ENCODE measurements at places on chromosomes 16 and 17.

GRCh38 chr17:42509841-42510240 is 26.2 kb upstream of the NAGLU start:
- DNase-seq: no peak

GRCh38 chr16:50697881-50698767 is 4.7 kb downstream of the NOD2 start:
- peak; percentile 18 for DNase-seq

- DNase-seq: no peak
These were observed 453.4 kb downstream of the KCNJ18 start for GRCh38 chr17:22145605-22146178.

DNA sequence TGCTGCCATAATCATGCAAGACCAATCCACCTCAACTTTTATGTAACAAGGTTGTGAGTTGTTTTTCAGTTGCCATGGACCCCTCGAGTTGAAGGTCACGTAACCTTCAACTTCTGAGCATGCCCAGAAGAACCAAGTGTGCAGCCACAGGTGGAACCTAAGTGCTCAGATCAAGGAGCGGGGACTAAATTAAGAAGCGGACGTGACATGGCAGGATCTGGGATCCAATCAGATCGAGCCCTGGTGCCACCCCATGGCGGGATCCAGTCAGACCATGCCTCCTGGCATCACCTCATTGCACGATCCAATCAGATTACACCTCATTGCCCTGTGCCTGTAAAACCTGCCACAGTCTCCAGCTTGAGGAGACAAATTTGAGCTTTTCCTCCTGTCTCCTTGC is 204.5 kb upstream of the CDH5 start:
- no peak for DNase-seq

DNA sequence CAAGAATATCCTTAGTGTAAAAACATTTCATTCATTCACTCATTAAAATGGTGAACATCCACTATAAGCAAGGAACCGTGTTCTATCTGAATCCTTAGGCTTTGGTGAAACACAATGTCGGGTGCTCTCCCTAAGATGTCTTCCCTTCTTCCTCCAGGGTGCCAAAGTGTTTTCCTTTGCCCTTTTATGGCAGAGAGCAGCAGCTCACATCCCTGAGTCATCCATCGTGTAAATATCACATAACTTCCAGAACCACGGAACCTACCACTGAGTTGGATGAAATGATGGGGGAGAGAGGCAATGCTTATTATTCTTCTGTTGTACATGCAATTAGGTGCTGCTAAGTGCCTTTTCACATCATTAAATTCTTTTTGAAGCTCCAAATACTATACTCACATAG is 50.2 kb downstream of the DNAH3 start:
- no peak for DNase-seq

GRCh38 chr17:61611323-61611722 is 20.3 kb upstream of the NACA2 start:
- no peak for DNase-seq

DNA sequence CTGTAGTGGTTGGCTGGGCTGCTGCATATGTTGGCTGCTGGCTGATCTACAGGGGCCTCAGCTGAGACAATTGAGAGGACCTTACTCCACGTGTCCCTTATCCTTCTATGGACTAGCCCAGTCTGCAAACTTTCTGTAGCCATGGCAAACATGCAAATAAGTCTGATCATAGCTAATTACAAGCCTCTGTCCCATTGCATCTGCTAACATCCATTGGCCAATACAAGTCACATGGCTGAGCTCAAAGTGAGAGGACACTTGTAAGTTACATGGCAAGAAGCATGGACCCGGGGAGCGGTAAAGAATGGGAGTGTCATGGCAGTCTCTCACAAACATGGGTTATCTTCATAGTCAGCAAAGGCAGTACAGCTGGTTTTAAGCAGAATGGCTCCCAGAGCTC is 11.6 kb upstream of the IL4R start:
- no peak for DNase-seq

DNA sequence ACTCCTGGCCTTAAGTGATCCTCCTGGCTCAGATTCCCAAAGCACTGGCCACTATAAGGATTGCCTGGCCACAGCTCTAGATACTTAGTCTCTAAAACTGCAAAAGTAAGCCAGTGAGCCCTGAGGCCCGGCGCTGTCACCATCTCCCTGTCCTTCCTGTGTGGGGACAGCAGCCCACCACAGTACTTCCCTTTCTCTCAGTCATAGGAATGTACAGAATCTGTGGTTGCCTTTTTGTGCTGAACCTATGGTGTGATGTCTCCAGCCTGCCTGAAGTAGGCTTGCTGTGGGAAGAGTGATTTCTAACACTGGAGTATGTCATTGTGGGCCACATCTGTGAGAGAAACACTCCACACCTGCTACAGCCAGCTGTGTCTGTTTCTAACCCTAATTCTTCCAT is 24.7 kb downstream of the NTAN1 start:
- DNase-seq: no peak

DNA sequence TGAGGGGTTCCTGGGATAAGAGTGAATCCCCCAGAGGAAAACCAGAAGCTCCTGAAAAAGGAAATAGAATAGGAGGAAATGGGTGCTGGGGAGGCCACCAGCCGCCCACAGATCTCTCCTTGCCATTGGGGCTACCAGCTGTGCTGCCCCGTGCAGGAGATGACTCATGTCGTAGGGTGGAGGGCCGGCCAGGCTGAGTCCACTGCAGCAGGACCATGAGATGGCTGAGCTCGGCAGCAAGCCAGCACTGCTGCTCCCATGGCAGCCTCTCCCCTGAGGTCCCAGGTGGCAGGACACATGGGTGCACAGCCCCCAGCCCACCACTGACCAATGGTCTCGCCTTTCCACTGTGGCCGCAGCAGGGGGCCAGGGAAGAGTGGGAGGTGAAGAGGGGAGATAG is 95.5 kb downstream of the GNAO1 start:
- DNase-seq: no peak

GRCh38 chr17:4721203-4722135 is 9.8 kb upstream of the MED11 start:
- DNase-seq: no peak

DNA sequence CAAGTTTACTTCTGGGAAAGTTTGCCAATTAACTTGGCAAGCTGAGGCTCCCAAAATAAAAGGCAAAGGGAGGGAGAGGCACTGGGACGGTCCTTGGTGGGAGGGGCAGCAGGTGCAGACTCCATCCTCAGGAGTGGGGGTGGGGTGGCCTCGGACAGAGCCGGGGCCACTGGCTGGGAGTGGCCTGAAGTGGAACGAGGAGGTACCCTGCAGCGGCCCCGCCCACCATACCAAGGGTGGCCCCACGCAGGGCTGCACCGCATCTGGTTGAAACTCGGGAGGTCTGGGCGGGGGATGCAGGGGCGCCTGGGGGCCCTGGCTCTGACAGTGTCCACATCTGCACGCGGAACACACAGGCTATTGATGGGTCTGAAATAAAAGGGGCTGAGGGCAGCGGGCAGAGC is 42.4 kb upstream of the SLC38A10 start:
- peak; percentile 90 for DNase-seq

GRCh38 chr16:63188086-63188771 is 1152.0 kb upstream of the CDH8 start:
- DNase-seq: no peak

DNA sequence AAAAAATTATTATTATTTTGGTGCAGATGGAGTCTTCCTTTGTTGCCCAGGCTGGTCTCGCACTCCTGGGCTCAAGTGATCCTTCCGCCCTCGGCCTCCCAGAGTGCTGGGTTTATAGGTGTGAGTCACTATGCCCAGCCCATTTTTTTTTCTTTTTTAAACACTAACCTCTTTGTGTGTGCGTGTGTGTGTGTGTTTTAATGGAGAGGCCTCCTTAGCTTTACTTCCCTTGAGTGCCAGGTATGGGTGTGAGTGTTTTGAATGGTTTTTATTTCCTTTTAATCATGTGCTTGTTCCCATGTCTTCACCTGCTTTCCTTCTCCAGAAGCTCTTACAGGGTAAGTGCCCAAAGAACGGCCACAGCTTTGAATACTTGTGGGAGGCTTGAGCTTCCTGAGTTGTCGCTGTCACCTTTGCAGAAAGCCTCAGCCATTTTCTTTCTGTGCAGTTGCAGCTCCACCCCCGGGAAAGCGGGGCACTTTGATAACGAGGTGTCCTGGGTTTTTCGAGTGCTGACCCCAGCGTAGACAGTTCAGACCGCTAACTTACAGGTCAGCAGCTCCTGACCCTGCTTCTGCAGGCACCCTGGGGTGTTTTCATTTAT is 22.6 kb downstream of the AKAP1 start:
- DNase-seq: no peak

DNA sequence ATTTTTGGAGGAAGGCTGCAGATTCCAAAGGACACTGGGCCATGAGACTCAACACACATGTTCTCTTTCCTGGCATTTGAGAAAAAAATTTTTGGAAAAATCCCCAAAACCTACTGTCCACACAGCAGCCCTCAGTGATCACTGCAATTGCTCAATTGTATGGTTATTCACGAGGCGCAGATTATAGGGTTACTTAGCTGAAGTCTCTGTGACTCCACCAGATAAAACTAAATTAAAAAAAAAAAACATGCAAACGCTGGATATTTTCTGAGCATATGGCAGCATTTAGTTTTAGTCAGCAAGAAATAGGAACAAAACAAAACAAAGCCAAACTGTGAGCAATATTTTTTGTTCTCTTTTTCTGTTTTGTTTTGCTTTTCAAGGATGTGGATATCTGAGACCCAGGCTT is 83.8 kb upstream of the FAM20A start:
- DNase-seq: no peak

DNA sequence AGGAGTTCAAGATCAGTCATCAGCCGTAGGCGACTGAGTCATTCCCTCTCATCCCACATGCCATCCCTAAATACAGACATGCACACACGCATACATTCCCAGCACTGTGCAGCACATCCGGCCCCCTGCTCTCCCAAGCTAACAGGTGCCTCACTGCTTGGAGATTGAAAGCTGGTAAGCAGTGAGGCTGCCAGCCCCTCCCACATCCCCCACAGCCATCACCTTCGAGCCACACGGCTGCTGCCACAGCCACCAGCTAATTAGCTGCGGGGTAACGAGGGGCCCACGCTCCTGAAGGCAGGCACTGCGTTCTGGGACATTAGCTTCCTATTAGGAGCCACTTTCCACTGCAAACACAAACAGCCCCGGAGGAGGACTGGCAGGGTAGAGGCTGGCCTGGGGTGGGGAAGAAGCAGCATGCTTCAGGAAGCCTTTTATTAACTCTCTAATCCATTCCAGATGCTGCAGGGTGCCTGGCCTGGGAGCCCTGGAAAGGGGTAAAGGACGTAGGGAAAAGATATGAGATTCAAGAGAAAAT is 179.6 kb downstream of the CCT6B start:
- DNase-seq: no peak

DNA sequence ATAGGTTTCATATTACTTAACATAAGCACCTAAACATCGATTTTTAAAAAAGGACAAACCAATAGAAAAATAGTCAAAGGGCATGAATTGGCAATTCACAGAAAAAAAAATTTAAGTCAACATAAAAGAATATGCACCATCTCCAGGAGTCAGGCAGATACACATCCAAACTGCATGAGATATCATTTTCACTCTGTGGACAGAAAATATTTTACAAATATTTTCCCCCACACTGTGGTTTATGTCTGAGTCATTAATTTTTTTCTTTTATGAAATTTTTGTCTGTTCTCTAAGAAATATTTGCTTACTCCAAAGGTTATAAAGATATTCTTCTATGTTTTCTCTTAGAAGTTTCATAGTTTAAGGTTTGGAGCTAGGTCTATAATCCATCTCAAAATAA is 74.4 kb upstream of the DNAH17 start:
- no peak for DNase-seq

DNA sequence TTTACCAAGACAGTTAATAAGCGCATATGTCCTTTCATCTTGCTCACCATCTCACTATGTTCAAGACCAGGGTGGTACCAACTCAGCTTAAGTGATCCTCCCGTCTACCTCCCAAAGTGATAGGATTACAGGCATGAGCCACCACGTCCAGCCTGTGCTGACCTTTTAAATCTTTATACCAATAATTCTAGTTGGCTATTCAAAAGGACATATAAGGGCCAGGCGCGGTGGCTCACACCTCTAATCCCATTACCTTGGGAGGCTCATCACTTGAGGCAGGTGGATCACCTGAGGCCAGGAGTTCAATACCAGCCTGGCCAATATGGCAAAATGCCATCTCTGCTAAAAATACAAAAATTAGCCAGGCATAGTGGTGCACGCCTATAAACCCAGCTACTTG is 2.4 kb downstream of the CEP95 start:
- no peak for DNase-seq

DNA sequence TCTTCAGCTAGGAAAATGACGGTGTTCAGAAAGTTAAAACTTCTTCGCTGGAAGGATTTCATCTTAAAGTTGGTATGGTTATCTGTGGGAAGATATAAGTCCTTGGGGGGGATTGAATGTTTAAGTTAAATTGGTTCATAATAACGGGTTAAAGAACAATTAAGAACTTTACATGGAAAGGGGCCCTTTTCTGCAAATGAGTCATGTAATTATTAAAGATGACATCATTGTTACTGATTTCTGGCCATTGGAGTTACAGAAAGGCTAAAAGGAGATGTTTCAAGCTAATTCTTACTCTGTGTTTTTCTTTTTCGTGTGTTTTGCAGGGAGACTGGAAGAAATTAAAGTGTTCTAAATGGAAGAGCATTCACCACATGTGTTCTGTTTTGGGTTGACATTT is 20.6 kb upstream of the ABCA3 start:
- no peak for DNase-seq

All from H7 (cell line).